ENCODE measurements at places on chromosomes 4 and X.

GRCh38 chrX:9285342-9285771, 179.5 kb upstream of the TBL1X start:
- DNase-seq: no peak

DNA sequence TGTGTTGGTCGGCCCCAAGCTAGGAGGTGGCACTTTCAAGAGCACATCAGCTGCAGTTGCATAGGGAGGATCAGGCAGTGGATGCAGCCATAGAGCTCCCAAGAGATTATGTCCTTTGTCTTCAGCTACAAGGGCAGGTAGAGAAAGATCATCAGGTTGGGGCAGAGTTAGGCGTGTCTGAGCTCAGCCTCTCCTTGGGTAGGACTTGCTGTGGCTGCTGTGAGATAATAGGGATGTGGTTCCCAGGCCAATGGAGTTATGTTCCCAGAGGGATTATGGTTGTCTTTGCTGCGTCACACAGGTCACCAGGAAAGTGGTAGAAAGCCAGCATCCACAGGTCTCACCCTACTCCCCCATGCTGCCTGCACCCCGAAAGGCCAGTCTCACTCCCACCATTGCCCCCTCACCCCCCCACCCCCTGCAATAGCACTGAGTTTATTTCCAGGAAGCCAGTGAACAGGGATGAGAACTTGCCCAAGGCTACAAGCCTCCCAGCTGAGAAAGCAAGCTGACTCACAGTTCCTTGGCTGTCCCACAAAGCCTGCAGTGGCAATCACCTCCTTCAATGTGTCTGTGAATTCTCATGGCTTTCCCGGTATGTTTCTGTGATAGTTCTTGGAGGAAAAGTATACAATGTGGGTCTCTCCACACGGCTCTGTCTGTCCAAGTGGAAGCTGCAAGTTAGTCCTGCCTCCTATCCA, 148.4 kb downstream of the STPG2 start:
- no peak for DNase-seq

- DNase-seq: no peak
Observed at GRCh38 chrX:68669094-68669860, 21.8 kb downstream of the STARD8 start.

DNA sequence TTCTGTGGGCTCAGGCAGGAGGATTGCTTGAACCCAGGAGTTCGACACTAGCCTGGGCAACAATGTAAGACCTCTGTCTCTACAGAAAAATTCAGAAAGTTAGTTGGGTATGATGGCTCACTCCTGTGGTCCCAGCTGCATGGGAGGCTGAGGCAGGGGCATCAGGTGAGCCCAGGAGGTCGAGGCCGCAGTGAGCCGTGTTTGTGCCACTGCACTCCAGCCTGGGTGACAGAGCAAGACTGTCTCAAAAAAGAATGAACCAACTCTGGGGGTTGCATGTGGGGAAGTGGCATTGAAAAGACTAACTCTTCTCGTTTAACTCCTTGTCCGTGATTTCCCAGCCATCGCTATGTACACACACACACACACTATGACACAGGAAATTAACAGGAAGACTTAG, 26.9 kb downstream of the ENOPH1 start:
- no peak for DNase-seq

DNA sequence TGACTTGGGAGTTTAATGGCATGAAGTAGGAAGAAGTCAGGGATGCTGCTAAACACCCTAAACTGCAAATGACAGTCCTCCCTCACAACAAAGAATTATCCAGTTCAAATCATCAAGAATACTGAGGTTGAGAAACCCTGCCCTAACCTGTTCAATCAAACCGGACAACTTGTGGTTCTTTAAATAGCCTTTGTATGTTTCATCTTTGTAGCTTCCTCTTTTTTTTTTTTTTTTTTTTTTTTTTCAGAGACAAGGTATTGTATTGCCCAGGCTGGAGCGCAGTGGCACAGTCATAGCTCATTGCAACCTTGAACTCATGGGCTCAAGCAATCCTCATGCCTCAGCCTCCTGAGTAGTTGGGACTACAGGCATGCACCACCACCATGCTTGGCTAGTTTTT, 52.5 kb upstream of the TTC29 start:
- no peak for DNase-seq

GRCh38 chrX:154310616-154311536, 15.3 kb downstream of the TKTL1 start:
- no peak for DNase-seq

- DNase-seq: no peak
Observed at GRCh38 chr4:183424109-183424744, 20.2 kb upstream of the CDKN2AIP start.

GRCh38 chrX:1242891-1243402, 25.7 kb upstream of the CSF2RA start:
- DNase-seq: no peak

GRCh38 chr4:40305328-40306170, 29.6 kb upstream of the CHRNA9 start:
- DNase-seq: peak; percentile 37

DNA sequence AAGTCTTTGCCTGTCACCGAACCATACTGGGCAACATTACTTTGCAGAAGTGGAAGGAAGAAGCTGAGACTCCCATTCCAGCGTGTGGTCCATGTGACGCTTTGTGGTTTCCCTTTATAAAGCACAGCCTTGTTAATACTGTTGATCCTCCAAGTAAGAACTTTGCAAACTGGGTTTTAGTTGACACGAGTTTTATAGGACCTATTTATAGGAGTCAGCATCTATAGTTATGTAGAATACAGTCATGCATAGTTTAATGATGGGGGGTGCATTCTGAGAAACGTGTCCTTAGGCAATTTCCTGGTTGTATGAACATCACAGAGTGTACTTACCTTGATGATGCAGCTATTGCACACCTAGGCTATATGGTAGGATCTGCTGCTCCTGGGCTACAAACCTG, 1879.4 kb upstream of the TENM3 start:
- DNase-seq: no peak

- no peak for DNase-seq
Observed at GRCh38 chr4:94576210-94576609, 124.5 kb downstream of the PDLIM5 start.

DNA sequence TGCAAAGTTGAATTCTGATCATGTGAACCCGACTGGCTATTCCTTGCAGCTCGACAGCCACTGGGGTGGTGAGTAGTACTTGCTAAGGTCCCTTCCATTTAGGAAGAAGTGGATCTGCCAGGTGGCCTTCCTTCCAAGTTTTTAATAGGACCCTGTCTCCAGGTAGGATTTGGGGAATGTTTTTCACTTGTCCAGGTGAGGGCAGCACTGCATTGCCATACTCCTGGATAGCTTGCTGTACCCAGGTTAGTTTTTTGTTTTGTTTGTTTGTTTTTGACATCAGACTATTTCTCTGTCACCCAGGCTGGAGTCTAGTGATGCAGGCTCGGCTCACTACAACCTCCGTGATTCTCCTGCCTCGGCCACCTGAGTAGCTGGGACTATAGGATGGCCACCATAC, 29.8 kb downstream of the SAGE1 start:
- DNase-seq: no peak

DNA sequence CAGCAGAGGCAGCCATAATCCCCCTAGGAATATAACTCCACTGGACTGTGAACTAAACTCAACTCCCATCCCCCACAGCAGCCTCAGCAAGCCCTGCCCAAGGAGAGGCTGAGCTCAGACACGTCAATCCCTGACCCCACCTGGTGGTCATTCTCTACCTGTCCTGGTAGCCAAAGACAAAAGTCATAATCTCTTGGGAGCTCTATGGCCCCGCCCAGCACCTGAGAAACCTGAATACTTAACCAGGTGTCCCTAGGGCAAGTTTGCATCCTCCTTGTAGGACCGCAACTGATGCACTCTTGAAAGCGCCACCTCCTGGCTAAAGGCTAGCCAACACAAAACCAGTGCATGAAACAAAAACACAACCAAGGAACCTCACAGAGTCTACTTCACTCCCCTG, 18.4 kb downstream of the CT47B1 start:
- no peak for DNase-seq

GRCh38 chrX:24005028-24005427, 22.0 kb downstream of the KLHL15 start:
- DNase-seq: no peak

- DNase-seq: no peak
Observed at GRCh38 chr4:2871466-2871865, 27.8 kb downstream of the ADD1 start.

DNA sequence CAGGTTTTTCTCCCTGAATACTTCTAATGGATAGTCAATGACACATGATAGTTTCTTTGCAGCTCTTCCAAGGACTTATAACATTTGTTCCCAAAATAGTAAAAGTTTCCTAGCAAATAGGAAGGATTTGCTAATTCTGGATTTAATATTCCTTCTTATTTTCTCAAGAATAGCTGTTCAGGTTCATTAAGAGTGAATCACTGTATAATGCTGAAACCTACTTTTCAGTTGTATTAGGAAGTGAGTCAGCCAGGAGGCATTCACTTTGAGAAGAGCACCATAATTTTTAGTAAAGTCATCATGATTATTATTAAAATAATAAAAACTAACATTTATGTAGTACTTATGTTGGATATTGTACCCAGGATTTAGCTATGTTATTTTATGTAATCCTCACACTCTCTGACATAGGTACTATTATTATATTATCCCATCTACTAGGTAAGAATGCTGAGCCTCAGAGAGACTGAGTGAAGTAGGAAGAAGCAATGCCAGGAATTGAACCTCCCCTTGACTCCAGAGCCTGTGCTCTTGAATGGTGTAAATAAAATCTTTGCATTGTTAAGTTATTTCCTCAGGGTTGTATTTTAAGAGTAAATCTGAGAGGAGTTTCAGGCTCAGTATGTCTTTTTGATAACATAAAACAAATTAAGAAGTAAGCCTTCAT, 114.8 kb downstream of the REELD1 start:
- no peak for DNase-seq

DNA sequence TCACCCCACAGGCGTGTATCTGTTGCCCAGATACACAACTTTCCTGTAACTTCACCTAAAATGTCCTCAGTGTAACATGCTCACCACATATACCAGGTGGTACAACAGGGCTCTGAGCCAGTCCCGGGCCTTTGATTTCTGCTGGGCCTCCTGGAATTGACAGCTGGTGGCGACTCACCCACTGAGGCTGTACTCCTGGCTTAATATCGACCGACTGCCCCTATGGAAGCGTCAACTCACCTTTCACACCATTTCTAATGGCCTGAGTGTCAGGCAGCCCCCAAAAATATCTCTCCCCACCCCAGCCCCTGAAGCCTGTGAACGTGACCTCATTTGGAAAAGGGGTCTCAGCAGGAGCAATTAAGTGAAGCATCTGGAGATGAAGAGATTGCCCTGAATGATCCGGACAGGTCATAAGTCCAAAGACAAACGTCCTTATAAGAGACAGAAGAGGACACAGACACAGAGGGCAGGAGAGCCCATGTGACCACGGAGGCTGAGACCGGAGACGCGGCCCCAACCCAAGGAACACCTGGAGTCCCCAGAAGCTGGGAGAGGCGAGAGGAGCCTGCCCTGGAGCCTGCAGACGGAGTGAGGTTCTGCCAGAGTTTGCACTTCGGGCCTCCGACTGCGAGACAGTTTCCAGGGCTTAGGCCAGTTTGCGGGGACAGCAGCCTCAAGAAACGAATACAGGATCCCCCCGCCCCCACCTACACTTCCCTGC, 12.6 kb upstream of the MXD4 start:
- no peak for DNase-seq

GRCh38 chr4:182418054-182418734, 175.0 kb downstream of the TENM3 start:
- DNase-seq: no peak

Measured in effector memory CD8-positive, alpha-beta T cell (primary cell).